NB4 (cell line): ENCODE measurements at places on chromosomes 2 and 18.

DNA sequence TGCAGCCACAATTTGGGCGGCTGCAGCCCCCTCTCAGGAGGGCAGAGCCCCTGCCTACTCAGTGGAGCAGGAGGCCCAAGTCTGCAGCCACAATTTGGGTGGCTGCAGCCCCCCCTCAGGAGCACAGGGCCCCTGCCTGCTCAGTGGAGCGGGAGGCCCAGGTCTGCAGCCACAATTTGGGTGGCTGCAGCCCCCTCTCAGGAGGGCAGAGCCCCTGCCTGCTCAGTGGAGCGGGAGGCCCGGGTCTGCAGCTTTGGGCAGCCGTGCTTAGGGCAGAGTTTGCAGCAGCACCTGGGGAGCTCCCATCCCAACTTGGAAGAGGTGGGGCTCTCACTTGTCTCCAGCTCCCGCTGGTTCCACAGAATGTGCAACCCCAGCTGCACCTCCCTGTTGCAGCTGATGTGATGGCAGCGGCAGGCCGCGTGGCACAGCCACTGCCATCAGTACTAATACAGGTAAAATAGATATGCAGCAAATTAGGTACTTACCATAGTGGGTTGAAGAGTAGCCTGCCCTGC is 99.4 kb downstream of the TWIST2 start:
- DNase-seq = no peak

DNA sequence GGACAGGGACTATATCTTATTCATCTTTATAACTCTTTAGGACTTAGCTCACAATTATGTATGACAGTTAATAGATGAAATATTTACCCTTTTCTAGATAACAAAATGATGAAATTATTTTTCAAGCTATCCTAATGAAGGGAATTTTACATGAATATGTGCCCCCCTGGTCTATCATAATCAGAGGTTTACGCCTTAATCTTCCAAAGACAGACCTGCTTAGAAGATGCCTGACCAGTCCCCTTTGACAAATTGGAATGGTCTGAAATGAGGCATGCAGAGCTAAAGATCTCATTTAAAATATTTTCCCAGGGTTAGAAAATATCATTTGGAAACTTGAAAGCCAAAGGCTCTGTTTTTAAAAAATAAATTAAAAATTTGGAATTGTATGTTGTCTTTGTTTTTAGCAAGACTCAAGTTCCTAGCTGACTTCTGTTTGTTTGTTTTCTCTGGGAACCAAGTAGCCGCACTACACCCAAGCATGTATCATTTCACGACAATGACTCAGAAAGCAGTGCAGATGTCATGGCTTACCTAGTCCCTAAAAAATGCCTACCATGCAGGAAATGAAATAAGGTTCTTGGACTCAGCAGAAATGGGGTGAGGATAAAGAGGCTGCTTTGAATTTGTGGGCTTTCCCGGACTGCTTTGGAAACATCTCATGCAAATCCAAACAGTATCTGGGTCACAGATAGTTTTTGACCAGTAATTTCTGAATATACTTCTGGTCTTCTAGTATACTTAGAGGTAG is 162.1 kb downstream of the ZEB2 start:
- DNase-seq = no peak

DNA sequence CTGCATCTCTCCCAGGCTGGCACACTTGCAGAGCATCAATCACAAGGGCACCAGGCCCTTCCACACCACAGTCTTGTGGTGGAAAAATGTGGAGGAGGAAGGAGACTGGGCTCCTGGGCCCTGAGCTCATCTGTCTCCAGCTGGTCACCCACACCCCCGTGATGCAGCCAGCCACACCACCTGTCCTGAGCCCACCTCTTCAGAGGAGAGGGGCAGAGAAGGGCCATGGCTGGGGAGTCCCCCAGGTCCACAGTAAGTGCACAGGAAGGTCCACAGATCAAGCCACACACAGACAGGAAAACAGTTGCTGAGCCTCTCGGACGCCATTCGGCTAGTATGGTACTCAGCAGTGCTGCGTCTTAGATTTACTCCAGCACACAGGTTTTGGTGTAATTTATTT is 203.5 kb upstream of the SALL3 start:
- DNase-seq = no peak

DNA sequence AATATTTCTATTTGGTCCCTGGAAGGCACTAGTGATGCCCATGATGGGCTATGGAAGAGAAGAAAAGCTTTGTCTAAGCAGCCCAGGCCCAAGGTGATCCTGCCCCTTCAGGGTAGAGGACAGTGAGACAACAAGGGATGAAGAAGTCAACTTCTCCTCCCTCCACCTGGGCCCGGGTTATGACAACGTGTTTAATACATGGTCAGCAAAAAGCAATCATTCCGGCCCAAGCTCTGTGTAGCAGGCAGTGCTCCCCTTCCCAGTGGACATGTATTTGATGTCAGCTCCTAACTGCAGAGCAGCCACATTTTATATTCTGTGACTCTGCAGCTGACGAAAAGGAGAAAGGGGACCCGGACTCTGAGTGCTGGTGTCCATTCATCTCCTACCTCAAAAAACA is 67.2 kb upstream of the MFF start:
- no peak for DNase-seq

- DNase-seq = peak; percentile 26
Measured at GRCh38 chr2:237542001-237542704, 24.2 kb upstream of the PRLH start.

GRCh38 chr2:231682603-231683291 is 25.6 kb upstream of the PTMA start:
- DNase-seq = no peak

DNA sequence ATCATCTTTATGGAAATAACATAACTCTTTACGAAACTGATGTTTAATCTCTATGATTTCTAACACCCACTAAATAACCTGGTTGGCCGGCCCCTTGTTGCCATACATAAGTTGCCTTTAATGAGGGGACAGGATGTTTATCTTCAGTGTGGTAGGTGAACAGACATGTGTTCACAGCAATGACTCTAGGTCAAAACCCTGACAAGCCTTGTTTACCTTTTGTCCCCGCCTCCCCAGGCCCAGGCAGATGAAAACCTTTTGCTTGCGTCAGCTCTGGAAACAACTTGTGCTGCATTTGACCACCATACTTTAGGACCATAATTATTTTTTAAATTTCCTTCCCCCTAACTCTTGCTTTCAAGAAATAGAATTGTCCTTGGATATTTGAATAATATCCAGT is 2.9 kb upstream of the DSG4 start:
- DNase-seq = no peak
